Activated gamma-delta T cell treated with anti-CD3 and anti-CD28 coated beads, Interleukin-2, amount 50 U/mL, for 16 hours (primary cell): ENCODE measurements at places on chromosomes 13 and 19.

DNA sequence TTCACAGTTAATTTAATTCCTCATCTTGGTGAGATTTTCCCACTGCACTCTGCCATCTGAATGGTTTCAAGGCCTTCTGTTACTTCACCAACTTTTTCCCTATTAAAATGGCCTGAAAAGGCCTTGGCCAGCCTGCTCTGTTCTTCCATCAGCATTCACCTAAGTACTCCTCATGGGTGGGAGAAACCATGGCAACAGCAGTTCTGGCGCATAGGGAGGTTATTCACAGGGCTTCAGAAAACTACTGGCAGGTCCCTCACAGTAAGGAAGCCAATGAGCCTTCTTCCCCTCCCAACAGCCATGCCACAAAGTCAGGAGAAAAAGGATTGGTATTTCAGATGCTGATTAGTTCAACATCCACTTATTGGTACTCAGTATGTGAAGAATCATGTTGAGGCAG is 17.2 kb upstream of the GJB2 start:
- no peak for DNase-seq

GRCh38 chr13:112255550-112256120 is 120.5 kb upstream of the SPACA7 start:
- no peak for DNase-seq

- no peak for DNase-seq
Observed at GRCh38 chr13:62483774-62484173, 1068.1 kb upstream of the PCDH20 start.

- no peak for DNase-seq
Observed at GRCh38 chr13:98997011-98997730, 19.3 kb upstream of the DOCK9 start.
